ENCODE measurements at places on chromosomes 11 and 22. TPM values are rescaled to one million over a fixed set of nuclear protein-coding genes. Genes with fewer than 3 reads are reported as not detected.

Gene CABP4
- 0.13 TPM for total RNA-seq

Gene LINC01488
- not detected for total RNA-seq

Gene TCN1
- not detected for total RNA-seq

Gene SLC25A45
- total RNA-seq = 9.0 TPM

Gene MUC2
- not detected for total RNA-seq

Gene MS4A1
- total RNA-seq = 0.12 TPM

GRCh38 chr22:23380230-23380573, 199.9 kb downstream of the IGLL1 start:
- ATAC-seq = no peak

DNA sequence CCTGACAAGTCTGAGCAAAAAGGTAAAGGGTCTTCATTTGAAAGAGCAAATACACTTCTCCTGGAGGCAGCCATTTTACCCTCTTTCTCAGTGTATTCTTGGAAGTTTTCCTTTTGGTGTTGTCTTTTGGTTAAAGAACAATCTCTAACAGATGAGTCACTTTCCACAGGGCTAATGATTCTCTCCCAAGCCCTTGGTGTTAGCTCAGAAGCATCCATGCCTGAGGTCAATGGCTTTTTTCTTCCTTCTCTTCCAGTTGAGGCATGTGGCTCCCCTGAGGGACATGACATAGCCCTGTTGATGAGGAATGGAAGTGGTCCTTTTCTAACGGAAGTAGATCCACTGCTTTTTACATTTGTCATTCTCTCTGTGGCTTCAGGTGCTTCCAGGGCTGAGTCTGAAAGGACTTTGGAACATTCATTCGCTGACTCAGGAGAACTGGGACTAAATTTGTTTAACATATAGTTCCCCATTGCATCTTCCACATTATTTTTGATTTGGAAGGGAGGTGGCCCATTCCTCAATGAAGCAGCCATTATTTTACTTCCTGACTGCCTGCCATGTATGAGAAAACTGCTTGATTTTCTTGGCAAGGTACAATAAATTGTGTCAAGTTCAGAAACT, 13.8 kb upstream of the POGLUT3 start:
- no peak for ATAC-seq

GRCh38 chr11:73570415-73571114, 27.3 kb downstream of the FAM168A start:
- ATAC-seq = no peak

GRCh38 chr11:8693010-8693551, 10.5 kb downstream of the RPL27A start:
- no peak for ATAC-seq

GRCh38 chr11:78801161-78801884, 226.7 kb upstream of the NARS2 start:
- ATAC-seq = peak; percentile 85

DNA sequence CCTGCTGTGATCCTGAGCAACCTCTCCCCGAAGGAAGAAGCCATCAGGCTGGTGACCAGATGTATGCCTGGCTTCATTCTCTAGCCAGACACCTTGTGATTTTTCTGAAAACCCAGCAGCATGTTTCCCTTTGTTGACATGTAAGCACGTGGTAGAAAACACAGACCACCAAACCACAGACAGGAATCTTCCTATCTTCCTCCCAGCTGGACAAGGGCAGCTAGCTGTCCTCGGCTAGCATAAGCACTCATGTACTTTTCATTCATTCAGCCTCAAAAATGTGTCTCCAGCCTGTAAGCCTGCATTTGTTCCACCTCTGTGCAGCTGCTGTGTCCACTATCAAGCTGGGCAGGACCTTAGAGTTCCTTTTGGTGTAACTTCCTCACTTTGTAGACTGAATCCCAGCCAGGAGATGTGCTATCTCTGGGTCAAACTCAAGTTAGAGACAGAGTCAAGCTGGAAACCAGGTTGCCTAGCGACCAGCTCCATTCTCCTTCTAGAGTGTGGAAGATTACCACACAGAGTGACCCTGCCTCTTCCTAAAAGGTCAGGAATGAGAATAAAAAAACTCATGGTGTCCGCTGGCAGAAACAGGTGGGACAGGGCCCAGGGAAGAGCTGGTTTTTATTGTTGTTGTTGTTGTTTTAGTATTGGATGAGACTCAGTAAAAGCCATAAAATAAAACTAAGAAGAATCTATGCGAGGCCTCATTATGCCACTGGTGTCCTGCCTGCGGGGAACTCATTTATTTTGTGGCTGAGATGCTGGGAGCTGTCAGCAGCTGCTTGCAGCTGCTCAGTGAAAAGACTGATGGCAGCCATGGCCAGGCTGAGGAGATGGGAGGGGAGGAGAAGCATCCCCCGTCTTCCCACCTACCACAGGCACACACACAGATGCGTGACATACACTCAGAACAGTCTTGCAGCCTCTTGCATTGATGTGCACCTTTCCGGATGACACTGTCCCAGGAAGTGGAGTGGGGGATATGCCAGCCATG, 7.4 kb upstream of the CLMP start:
- peak; percentile 82 for ATAC-seq

DNA sequence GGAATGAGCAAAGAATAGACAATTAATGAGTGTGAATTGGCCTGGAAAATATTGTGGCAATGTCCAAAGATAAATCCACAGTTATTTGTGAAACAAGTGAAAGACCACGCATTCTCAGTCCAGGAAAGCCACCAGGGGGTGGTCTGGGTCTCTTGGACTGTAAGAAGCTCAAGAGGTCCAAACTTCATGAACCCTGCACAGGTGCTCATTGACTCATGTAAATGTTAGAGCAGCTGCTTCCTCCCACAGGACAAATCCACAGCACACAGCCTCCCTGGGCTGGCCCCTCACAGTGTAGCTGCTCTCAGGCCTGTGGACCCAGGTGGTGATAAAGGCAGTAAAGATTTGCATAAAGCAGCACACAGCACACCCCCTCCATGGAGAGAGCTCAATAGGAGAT, 114.0 kb downstream of the ZNF280B start:
- ATAC-seq = no peak

- ATAC-seq = no peak
Observed at GRCh38 chr11:7115780-7116179, 27.0 kb downstream of the RBMXL2 start.

- no peak for ATAC-seq
Observed at GRCh38 chr11:33742249-33742851, 6.1 kb upstream of the CD59 start.

DNA sequence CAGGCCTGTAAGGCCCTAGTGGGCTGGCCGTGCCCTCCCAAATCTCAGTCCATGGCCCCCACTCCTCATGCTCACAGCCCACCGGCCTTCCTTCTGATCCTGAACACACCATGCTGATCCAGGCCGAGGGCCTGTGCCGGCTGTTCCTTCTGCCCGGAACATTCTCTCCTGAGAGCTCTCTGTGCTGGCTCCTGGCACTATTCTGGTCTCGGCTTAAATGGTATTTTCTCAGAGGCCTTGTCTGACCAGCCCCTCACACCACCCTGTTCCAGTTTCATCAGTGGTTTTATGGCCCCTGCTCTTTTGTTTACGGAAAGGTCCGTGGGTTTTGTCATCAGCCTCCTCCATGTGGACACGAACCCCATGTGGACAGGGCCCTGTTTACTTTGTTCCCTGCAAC, 22.0 kb downstream of the SPTBN2 start:
- ATAC-seq = no peak

- ATAC-seq = no peak
Observed at GRCh38 chr11:78954696-78955095, 380.0 kb upstream of the NARS2 start.

DNA sequence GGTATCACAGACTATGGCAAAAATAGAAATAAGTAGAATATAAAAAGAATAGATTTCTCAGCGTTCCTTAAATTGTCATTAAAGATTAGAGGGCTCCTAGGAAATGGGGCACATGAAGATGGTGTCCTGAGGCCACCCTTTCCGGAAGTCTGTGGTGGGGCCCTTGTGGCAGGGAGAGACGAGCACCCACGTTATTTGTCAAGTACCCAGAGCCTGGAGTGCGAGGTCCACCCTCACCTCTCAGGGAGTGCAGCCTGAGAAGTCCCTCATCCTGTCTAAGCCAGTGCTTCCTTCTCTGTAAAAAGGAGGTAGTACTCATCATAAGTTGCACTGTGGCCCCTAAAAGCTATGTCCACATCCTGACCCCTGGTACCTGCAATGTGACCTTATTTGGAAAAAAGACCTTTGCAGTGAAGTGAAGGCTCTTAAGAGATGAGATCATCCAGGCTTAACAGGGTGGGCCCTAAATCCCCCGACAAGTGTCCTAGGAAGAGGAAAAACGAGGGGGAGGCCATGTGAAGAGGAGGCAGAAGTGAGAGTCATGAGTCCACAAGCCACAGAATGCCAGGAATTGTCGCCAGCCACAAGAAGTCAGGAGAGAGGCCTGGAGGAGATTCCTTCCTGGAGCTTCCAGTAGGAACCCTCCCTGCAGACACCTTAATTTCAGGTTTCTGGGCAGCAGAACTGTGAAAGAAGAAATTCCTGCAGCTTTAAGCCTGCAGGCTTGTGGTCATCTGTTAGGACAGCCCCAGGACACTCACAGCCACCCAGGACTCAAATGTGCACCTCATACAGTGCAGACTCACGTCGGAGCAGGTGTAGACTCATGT, 76.8 kb upstream of the CCND1 start:
- ATAC-seq = no peak

DNA sequence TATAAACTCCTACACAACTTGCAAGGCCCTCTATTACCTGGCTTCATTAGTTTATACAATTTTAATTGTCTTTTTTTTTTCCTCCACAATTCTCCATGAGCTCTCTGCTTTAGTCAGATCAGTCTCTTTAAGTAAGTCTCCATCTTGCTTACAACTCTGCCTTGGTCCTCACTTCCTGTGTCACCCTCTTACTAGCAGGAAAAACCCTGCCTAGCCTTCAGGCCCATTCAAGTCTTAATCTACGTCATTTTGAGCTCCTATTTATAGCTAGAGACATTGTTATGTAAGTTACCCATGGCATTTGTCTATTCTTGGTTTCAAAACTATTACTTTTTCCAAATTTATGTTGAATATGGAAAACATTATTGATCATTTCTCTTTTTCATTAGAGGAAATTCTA, 177.4 kb downstream of the SBF2 start:
- no peak for ATAC-seq

DNA sequence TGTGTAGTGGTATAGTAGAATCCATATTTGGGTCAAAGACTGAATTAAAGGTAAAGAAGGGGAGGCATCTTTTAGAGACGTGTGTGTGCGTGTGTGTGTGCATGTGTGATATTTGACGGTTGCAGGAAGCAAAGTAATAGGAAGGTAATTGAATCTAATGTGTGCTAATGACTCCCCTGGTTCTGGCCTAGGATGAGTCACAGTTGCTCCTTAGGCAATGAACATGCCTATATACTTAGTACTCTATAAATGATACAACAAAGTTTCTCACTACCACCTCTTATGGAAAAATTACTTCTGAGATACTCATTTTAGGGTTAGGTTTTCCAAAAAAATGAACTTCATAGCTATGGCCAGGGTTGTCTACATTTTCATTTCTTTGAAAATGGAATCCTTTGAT, 409.6 kb downstream of the GUCY1A2 start:
- no peak for ATAC-seq

All from gastroesophageal sphincter (tissue), 4 donors.